ENCODE measurements at places on chromosomes 13 and 19. TPM values are rescaled to one million over a fixed set of nuclear protein-coding genes. Genes with fewer than 3 reads are reported as not detected.

GRCh38 chr13:24737042-24737441 lies 26.9 kb upstream of the RNF17 start:
- no peak for DNase-seq

DNA sequence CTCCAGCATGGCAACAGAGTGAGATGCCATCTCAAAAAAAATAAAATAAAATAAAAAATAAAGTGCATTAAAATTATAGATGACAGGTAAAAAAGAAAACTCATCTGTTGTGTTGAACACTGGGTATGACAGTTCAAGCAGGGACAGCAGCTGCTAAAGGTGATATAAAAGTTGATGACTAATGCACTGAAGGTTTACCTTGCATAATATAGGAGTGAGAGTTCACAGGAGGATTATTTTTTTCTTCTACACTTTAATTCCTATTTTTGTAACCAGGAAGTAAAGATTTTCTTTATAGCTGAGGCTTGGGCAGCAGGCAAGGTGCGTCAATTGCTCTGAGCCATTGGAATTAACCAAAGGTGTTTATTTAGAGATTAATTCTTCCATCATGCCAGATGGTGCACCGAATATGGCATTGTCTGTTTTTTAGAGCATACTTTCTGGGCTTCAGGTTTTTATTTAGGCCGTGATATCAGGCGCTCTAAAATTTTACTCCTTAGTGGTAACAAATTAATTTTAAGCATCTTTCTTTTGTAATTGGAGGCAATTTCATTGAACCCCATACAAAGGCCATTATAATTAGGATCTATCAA lies 337.0 kb upstream of the SLC10A2 start:
- DNase-seq, result no peak

CEBPA gene
- not detected for total RNA-seq

ZNF296 gene
- 0.59 TPM for total RNA-seq
